ENCODE measurements at places on chromosomes 11 and 22.
A peak's percentile ranks its signal among the peaks of the same experiment; 100 is the strongest.

DNA sequence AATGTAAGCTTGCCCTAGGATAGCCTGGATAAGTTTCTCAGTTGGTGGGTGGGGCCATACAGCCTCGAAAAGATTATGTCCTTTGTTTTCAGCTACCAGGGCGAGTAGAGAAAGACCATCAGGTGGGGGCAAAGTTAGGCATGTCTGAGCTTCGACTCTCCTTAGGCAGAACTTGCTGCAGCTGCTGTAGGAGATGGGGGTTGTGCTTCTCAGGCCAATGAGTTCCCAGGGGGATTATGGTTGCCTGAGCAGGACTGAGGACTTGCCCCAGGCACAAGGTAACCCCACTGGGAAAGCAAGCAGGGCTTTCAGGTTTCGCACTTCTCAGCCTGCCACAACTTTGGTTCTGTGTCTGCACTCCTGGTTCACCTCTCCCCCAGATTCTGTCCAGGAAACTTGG, 173.4 kb upstream of the SESN3 start:
- peak; percentile 4 for DNase-seq

GRCh38 chr11:124970925-124971324, 16.9 kb downstream of the CCDC15 start:
- no peak for DNase-seq

GRCh38 chr11:66857234-66857926, 516 bp downstream of the LRFN4 start:
- DNase-seq: no peak

DNA sequence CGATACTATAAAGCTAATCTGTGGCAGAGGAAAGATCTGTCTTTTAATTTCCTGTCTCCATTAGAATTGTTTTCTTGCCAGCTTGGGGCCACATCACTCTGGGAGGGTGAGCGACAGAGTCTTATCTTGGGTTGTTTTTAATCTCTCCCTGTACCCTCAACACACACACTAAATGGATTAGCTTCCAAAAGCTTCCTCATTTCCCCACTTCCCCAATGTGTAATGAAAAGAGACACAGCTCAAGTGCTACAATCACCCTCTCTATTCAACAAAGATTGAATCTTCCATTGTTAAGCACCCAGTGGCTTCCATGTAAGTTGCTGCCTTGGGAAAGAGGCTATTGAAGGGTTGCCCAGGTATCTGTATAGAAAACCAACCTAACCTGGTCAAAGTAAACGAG, 6.1 kb upstream of the ASCL3 start:
- DNase-seq: no peak

DNA sequence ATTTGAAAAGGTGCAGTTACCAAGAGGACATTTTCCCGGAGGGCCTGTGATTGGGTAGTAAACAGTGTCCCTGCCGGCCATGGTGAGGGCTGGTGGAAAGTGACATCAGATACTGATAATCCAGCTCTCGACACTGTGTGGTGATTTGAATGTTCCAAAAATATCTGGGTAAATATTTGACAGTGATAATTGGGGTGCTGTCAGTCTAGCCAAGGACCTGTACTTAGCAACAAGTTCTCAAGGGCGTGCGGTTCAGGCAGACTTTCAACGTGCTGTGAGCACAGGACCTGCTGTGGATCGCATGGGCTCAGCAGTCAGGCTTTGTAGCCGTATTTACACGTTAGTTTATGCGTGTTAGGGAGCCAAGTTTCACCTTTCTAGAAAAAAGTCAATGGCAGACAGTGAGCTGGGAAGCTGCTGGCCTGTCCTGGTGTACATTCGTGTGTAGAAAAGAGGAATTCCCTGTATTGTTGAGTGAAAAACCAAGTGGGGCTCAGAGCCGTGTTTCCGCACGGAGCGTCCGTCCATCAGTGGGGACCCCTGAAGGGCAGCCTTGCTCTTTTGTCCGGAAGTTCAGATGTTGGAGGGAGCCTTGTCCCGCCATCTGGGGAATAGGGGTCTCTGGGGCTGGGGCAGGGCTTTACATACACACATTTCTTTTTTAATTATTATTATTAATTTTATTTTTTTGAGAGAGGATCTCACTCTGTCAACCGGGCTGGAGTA, 11.3 kb downstream of the TRMU start:
- DNase-seq: no peak

- DNase-seq: no peak
These were observed at the start of gene CD248 for GRCh38 chr11:66316849-66317251. Gene CD248 (minus strand): TSS chr11:66317044. CDS start chr11:66317027, 17 bp downstream.

DNA sequence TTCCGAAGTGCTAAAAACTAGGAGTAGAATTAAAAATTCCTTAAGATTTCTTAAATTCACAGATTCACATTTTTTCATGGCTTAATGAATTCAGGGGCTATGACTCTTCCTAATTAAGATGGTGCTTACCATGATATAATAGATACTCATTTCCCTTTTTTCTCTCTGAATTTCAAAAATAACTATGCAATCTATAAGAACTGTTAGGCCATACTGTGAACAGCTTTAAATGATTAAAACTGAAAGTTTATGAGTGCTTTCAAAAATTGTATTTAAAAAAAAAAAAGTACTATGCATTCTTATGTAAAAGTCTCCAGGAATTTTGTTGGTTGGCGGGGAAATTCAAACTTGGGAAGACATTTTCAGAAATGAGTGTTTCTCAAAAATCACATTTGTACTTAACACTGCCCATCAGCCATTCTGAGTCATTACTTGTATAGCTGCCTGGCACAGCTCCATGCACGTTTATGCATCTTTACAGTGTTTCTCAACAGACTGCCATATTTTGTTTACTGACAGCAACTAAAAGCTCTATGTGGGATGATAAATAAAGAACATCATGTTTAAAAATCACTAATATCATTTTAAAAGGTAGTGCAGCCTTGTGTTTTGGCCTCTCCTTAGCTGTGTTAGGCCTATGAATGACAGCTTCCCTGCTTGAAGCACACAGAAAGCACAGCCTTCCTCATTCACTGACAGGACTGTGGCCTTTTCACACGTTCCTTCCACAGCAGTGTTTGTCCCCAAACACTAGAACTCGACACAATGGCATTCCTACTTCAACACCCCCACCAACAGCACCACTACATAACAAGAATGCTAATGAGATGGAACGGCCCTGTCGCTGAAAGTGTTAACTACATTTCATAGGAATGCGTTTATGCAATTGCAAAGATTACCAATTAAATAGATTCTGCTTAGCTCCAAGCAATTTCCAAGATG, 131.4 kb downstream of the DCDC1 start:
- DNase-seq: no peak

GRCh38 chr11:6554828-6555706, 48.3 kb downstream of the RRP8 start:
- DNase-seq: no peak

DNA sequence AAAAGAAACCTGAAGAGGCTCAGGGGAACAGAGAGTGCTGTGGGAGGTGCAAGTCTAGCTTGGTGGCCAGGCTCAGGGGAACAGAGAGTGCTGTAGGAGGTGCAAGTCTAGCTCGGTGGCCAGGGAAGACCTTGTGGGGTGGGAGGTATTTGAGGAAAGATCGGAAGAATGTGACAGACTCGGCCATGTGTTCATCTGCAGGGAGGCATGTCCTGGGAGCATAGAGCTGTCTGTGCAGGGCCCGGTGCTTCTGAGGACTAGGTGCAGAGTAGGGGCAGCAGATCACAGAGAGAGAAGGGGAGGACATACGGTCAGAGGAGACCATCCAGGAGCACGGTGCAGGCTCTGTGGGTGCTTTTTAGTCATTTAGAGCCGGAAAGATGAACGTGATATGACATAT, 10.8 kb downstream of the IFITM10 start:
- no peak for DNase-seq

GRCh38 chr11:119683783-119684182, 45.2 kb downstream of the NECTIN1 start:
- no peak for DNase-seq

DNA sequence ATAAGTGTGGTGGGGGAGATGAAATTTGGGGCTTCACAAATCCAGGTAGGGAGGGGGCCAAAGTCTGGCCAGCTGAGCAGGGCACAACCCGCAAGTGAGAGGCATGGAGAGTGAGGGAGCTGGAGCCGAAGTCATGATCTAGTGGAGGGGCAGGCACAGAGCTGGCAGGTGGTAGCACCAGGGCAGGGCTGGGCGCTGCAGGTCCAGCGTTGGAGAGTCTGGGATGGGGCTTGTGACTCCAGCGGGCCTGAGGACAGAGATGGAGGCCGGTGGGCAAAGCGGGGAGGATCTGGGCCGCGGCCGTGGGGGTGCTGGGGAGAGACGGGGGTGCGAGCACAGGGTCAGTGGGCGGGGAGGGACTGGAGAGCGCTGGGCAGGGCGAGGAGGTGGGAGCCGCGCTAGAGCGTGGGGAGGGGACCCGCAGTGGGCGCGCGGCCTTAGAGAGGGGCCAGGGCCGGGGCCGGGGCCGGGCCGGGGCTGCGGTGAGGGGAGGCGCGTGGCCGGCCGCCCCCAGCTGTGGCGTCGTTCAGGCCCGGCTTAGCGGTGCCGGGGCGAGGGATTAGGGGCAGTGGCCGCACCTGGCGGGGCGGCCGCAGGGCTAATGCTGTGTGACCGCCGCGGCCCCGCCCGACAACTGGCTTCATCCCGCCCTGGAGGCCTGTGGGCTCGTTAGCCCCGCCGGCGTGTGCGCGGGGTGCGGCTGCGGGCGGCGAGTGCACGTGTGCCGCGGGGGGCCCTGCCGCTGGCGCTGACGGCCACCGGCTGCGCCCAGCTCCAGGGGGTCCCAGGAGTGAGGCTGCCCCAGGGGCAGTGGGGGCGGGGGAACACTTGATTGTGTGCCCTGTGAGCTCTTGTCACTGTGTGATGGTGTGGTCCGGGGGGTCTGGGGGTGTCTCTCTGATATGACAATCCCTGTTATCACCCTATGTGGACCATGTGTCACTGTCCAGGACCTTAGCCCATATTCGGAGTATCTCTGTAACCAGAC, 23.6 kb upstream of the MYOD1 start:
- DNase-seq: no peak

- DNase-seq: no peak
These were observed 10.1 kb upstream of the PDGFB start for GRCh38 chr22:39254789-39255298.

GRCh38 chr11:99452075-99452474, 431.3 kb downstream of the CNTN5 start:
- no peak for DNase-seq

GRCh38 chr11:3879967-3880542, 24.6 kb downstream of the STIM1 start:
- no peak for DNase-seq

- no peak for DNase-seq
These were observed 93.9 kb downstream of the TECTA start for GRCh38 chr11:121194731-121195596.

Measured in DMS 273 treated with DMSO at 0.1 percent for 48 hours (cell line).